ENCODE measurements at places on chromosomes 2 and 18.

- no peak for DNase-seq
Measured at GRCh38 chr2:143030127-143030526, 99.1 kb upstream of the ARHGAP15 start.

DNA sequence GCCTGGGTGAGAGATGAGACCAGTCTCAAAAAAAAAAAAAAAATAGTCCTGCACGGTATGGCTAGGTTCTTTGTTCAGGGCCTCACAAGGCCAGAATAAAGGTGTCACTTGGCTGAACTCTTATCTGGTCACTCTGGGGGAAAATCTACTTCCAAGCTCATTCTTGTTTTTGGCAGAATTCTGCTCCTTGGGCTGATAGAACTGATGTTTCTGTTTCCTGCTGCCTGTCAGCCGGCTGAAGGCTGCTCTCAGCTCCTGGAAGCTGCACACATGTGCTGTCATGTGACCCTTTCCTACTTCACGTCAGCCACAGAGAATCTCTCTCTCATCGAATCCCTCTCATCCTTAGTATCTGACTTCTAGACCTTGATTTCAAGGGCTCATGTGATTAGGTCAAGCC, 10.4 kb downstream of the CSRNP3 start:
- DNase-seq, result no peak

- no peak for DNase-seq
Measured at GRCh38 chr2:136005462-136006196, 20.2 kb upstream of the DARS1 start.

- no peak for DNase-seq
Measured at GRCh38 chr18:43275546-43275945, 1.7 kb downstream of the SYT4 start.

GRCh38 chr2:216994353-216994854, 134.5 kb upstream of the TNP1 start:
- no peak for DNase-seq

GRCh38 chr2:20034821-20035220, 16.6 kb downstream of the LAPTM4A start:
- no peak for DNase-seq

- DNase-seq, result no peak
Measured at GRCh38 chr18:28112056-28112470, 64.9 kb downstream of the CDH2 start.

DNA sequence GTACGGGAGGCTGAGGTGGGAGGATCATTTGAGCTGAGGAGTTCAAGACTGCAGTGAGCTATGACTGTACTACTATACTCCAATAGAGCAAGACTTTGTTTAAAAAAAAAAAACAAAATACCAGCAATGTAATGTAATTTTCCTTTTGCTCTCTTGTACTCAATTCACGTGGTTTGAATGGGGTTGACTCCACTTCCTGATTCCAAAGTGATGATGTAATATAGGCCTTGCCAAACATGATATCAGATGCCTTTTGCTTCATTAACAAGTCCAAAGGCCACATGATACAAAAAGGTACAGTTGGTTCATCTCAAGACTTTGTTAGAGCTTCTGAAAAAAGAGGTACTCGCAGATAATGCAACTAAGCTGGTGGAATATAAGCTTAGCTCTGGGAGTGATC, 321.8 kb downstream of the ZEB2 start:
- DNase-seq, result no peak

DNA sequence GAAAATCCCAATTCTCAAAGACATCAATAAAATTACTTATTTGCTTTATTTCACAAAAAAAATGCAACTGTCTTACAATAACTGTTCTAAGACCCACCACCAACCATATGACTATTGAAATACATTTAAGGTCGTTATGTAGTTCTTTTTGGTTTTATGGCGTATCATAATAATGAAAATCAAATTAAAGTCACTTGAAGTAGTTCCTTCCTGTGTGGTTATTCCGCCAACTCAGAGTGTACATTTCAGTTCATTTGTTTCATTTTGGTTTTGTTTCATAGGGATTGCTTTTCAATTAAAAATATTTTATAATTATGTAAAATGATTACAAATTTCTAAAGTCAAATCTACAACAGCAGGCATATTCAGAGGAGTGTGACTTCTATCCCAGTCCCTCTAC, 45.9 kb upstream of the AAK1 start:
- no peak for DNase-seq

- DNase-seq, result no peak
Measured at GRCh38 chr2:100983201-100983600, 18.9 kb upstream of the RPL31 start.

- no peak for DNase-seq
Measured at GRCh38 chr18:46650681-46651080, 6.3 kb downstream of the LOXHD1 start.

DNA sequence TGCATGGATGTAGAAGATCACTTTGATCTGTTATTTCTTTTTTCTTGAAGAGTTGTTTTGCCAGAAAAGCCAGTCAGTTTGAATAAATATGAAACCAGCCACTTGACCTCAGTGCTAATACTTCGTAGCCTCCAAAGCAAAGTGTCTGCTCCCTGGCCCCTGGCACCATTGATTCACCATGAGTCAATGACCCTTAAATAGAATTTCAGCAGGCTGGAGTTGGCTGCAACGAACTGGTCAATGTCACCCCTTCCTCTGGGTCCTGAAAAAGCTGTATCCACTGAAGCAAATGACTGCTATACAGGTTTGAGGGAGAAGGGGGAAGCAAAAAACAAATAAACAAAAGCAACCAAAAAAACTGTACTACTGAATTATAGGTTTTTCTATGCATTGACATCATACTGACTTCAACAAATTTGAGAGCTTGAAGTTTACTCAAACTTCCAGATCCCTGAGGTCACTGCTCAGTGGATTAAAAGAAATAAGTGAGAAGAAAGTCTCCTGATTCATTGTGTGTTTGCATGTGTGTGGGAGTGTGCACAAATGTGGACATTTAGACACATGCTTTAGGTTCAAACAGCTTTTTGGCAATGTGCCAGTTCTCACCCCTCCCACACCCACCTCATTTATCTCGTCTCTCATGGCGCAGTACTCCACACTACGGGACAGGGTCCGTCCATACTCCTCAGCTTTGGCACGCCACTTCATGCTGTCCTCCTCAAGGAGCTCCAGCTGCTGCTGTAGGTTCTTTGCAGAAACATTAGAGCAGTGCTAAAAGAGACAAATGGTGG, 58.1 kb upstream of the TTN start:
- DNase-seq, result no peak

GRCh38 chr2:25804338-25804737, 73.9 kb downstream of the ASXL2 start:
- no peak for DNase-seq

- DNase-seq, result no peak
Measured at GRCh38 chr18:26307161-26307773, 81.0 kb downstream of the TAF4B start.

DNA sequence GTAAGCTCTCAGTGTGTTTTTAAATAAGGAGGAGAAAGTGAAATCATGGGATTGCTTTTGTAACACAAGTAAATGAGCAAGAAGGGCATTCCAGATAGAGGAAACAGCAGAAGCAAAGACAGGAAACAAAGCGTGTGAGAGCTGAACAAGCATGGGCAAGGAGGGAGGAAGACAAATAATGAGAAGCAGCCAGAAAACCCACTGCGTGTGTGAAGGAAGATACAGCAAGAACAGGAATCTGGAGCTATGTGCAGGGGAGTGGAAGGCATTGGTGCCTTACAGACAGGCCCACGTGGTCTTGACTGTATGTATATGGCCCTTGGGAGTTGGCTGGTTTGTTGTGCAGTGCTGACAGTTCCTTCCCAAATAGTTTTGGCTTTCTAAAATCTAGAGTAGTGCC, 88.6 kb downstream of the AAK1 start:
- DNase-seq, result no peak

- DNase-seq, result no peak
Measured at GRCh38 chr2:205555566-205556230, 126.6 kb upstream of the NRP2 start.

GRCh38 chr2:158414538-158414937, 42.0 kb downstream of the CCDC148 start:
- no peak for DNase-seq

GRCh38 chr2:232973011-232973735, 39.9 kb downstream of the NGEF start:
- DNase-seq, result no peak

GRCh38 chr18:43539862-43540261, 262.6 kb upstream of the SYT4 start:
- DNase-seq, result no peak

Measured in T-helper 9 cell (primary cell).